ENCODE measurements at places on chromosomes 11 and 22. TPM values are rescaled to one million over a fixed set of nuclear protein-coding genes. Genes with fewer than 3 reads are reported as not detected.

DNA sequence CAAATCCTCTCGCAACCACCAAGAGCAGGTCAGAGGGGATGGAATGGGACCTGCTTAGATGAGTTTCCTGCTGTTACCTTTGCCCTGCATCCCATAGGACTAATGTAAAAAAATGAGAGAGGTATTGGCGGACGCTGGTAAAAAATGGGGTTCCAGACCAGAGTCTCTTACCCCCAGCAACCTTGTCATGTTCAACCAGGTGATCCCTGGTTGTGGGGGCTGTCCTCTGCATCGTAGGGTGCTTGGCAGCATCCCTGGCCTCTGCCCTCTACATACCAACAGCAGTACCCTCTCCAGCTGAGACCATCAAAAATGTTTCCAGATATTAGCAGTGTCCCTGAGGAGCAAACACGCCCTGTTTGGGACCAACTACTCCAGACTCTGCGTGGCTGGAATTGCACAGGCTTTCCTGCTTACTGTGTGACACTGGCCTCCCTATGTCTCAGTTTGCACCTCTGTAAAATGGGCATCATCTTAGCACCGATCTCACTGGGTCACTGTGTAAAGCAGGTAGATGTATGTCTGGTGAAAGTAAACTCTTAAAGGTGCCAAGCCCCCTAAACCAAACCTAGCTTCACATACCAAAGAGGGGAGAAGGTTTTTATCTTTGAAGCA lies 1.5 kb downstream of the APOL6 start:
- H3K27ac ChIP-seq: peak overlapping the region; percentile 93
- no peaks in the 10 kb centered on the region for H3K27me3 ChIP-seq
- H3K36me3 ChIP-seq: no peaks in the 10 kb centered on the region
- no peaks in the 10 kb centered on the region for H3K4me1 ChIP-seq
- DNase-seq: no peak
- peak overlapping the region; percentile 68 for H3K4me3 ChIP-seq

- no peaks in the 10 kb centered on the region for H3K36me3 ChIP-seq
- H3K27ac ChIP-seq: no peak overlapping the region
- DNase-seq: no peak
- H3K4me3 ChIP-seq: no peak overlapping the region
Observed at GRCh38 chr11:110367571-110367970, 62.2 kb upstream of the FDX1 start.

DNA sequence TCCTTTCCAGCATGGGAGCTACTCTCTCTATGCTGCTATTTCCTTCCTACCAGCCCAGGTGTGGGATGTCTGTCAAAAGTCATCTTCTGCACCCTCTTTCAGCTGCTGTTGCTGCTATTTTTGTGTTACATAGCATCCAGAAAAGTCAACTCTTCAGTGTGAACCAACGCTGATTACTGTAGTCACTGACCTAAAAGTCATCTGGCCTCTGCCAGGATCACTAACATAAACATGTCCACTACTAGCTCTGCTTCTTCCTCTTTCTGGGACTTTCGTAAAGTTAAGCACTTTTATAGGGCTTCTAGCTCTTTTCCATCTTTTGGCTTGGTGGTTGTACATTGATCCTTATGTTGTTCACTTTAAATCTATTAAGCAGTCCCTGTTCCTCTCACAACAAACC lies 90.2 kb upstream of the CARD18 start:
- no peaks in the 10 kb centered on the region for H3K36me3 ChIP-seq
- no peaks in the 10 kb centered on the region for H3K27me3 ChIP-seq
- H3K4me1 ChIP-seq: no peaks in the 10 kb centered on the region
- no peak for DNase-seq

DNA sequence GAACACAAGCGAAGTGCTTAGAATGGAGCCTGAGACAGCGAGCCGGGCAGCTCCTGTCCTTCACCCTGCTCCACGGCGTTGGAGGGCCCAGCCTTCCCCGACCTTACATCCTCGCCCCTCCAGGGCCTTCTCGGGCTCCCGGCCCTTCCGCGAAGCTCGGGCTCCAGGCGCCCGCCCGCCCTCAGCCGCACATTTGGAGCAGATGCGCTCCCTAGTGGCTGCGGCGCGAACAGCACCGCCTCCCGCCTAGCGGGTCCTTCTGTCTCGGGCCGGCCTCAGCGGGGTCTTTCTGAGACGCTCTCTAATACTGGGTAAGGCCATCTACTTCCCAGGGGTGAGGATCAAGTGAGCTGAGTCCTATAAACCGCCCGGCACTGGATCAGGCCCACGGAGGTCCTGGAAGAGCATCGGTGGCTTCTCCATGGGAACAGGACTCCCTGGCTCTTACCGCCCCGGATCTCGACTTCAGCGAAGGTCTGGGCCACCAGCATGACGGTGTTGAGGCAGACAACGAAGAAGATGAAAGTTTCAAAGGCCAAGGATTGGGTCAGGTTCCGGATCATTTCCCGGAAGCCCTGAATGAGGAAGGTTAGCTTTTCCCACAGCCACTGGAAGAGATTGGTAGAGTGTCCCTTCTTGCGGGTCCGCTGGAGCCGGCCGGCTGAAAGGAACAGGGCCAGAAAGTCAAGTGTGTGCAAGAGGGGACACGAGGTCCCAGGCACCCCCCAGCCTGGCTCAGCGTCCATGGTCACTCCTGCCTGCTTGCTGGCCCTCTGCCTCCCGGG lies 3.7 kb downstream of the CATSPER1 start:
- H3K27me3 ChIP-seq: no peaks in the 10 kb centered on the region
- peaks cover 7% of the 10 kb centered on the region for H3K4me1 ChIP-seq
- H3K36me3 ChIP-seq: no peaks in the 10 kb centered on the region
- peak overlapping the region; percentile 23 for H3K4me3 ChIP-seq
- H3K27ac ChIP-seq: no peak overlapping the region

DNA sequence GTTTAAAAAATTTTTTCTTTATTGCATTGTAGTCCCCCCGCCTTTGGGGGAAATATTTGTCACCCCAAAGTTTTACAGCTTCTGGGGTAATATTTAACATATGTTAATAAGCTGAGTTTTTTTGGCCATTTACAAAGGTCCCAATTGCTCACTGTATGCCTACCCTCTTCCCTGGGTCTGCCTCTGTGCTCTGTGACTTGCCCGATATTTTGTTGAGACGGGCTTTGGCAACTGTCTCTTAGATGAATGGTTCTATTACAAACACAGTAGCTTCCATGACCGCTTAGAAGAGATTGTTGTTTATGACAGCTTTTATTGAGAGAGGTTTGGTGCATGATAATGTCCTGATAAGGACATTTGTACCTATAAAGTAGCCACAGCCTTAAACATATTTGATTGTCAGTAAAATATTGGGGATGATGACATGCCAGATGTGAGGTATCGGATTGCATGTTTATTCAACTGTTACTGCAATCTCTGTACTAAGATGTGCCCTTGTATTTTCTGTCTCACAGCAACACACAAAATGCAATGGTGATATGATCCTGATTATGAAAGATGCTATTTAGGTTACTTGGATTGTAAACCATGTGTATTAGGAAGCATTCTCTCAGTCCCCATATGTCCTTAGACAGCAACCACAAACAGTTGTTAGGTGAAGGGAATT lies 103.1 kb downstream of the TEAD1 start:
- no peaks in the 10 kb centered on the region for H3K36me3 ChIP-seq
- no peaks in the 10 kb centered on the region for H3K27me3 ChIP-seq
- H3K4me1 ChIP-seq: no peaks in the 10 kb centered on the region
- no peak for DNase-seq

DNA sequence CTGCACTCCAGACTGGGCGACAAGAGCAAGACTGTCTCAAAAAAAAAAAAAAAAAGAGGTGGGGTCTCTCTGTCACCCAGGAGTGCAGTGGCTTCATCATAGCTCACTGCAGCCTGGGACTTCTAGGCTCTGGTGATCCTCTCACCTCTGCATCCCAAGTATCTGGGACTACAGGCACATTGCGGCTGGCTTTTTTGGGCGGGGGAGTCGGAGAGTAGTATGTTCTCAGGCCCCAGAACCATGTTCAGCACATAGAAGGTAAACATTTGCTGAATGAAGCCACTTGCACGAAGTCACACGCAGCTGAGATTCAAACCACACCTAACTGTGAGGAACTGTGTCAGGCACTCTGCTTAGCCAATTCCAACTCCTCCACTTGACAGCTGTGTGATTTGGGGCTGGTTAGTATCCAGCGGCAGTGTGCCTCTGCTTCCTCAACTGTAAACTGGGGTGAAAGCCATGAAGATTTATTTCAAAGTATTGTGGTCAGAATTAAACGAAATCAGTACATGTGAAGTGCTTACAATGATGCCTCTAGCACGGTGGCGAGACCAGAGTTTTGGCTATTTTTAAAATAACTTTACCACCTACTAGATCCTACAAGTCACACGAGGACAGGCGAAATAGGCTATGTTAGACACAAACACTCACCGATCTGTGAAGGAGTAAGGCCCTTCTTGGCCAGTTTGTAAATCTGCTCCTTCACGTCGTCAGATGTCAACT lies 789 bp downstream of the RPS13 start:
- peaks cover 5% of the 10 kb centered on the region for H3K4me1 ChIP-seq
- H3K36me3 ChIP-seq: no peaks in the 10 kb centered on the region
- no peak for DNase-seq
- peak overlapping the region; percentile 75 for H3K4me3 ChIP-seq
- peak overlapping the region; percentile 93 for H3K27ac ChIP-seq

- DNase-seq: no peak
- no peaks in the 10 kb centered on the region for H3K4me1 ChIP-seq
- no peak overlapping the region for H3K27ac ChIP-seq
- H3K27me3 ChIP-seq: no peaks in the 10 kb centered on the region
- no peak overlapping the region for H3K4me3 ChIP-seq
Observed at GRCh38 chr11:61011950-61012736, 40.7 kb downstream of the CD6 start.

- H3K4me1 ChIP-seq: peaks cover 6% of the 10 kb centered on the region
- no peaks in the 10 kb centered on the region for H3K27me3 ChIP-seq
- peak overlapping the region; percentile 6 for H3K4me3 ChIP-seq
- peak overlapping the region; percentile 71 for H3K27ac ChIP-seq
Observed at GRCh38 chr22:17257121-17258001, 38.1 kb upstream of the ADA2 start.

DNA sequence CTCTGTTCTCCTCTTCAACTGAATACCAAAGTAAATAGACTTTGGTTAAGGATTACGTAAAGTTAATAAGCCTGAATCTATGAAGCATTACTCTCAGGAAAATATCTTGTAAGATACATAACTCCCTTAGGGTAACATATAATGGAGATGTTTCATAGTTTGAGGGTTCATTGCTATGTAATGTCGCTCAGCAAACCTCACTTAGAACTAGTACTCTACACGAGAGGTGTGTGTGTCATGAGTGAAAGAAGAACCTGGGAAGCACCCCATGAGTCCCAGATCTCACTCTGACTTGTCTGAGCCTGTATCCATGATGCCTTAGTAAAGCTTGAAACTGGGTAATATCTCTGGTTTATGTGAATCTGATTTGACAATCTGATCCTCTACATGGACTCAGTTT lies 429.5 kb upstream of the ANO3 start:
- H3K4me3 ChIP-seq: no peak overlapping the region
- H3K4me1 ChIP-seq: no peaks in the 10 kb centered on the region
- no peak overlapping the region for H3K27ac ChIP-seq

DNA sequence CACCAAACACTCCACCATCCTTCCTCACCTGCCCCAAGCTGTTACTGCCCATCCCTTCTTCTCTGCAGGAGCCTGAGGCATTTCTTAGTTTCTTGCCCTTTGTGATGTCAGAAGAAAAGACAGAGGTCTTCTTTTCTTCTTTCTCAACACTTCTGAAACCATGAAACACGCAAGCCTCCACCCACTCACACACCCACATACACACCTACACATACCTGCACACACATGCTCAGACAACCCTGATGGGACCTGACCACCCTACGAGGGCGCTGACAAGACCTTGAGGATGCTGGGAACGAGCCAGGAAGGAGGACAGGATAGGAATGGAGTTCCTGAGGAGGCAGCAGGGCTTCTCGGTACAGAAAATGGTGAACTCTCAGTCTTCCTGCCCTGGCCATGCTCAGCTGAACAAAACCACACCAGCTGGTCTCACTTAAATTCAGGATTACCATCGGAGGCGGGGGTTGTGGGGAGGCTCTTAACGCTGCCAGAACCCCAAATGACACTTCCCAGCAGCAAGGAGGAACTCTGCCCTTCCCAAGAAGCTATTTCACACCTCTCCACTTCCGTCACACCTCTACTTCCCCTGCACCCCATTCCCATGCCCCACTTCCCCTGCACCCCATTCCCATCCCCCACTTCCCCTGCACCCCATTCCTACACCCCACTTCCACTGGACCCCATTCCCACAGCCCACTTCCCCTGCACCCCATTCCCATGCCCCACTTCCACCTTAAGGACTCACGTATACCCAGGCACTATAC lies 41.0 kb downstream of the CSF2RB start:
- H3K36me3 ChIP-seq: no peaks in the 10 kb centered on the region
- H3K27ac ChIP-seq: no peak overlapping the region
- H3K4me3 ChIP-seq: no peak overlapping the region
- no peak for DNase-seq
- no peaks in the 10 kb centered on the region for H3K4me1 ChIP-seq
- H3K27me3 ChIP-seq: no peaks in the 10 kb centered on the region

DNA sequence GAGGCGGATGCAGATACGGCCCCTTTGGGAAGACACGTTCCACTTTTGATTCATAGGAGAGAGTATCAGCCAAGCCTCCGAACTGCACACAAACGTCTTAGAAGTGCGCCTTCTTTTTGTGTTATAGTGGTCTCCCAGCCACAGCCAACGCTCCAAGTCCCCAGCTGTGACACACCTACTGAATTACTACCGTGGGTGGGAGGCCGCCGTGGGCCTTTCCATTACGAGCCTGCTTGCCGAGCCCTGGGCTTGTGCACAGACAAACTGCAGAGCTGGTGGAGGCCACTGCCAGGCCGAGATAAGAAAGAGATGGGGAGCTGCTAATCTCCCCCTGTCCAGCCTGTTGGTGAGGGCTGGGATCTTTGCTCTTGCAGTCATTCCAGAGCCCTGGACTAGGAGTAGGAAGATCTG lies 761 bp downstream of the HMBS start:
- no peak for DNase-seq
- H3K27ac ChIP-seq: peak overlapping the region; percentile 92
- peaks cover 17% of the 10 kb centered on the region for H3K4me1 ChIP-seq
- peak overlapping the region; percentile 79 for H3K4me3 ChIP-seq
- H3K36me3 ChIP-seq: no peaks in the 10 kb centered on the region
- H3K27me3 ChIP-seq: no peaks in the 10 kb centered on the region

GRCh38 chr22:36337365-36338130 lies 50.2 kb downstream of the MYH9 start:
- no peak overlapping the region for H3K4me3 ChIP-seq
- peaks cover 33% of the 10 kb centered on the region for H3K4me1 ChIP-seq
- H3K36me3 ChIP-seq: no peaks in the 10 kb centered on the region
- no peak for DNase-seq
- H3K27me3 ChIP-seq: no peaks in the 10 kb centered on the region

- DNase-seq: no peak
- H3K27me3 ChIP-seq: no peaks in the 10 kb centered on the region
- peaks cover 17% of the 10 kb centered on the region for H3K4me1 ChIP-seq
- H3K27ac ChIP-seq: no peak overlapping the region
- no peaks in the 10 kb centered on the region for H3K36me3 ChIP-seq
- H3K4me3 ChIP-seq: no peak overlapping the region
Observed at GRCh38 chr11:125952559-125952958, 6.7 kb downstream of the VSIG10L2 start.

- no peak overlapping the region for H3K4me3 ChIP-seq
- H3K36me3 ChIP-seq: no peaks in the 10 kb centered on the region
- no peaks in the 10 kb centered on the region for H3K4me1 ChIP-seq
Observed at GRCh38 chr22:40641269-40641668, 4.8 kb upstream of the MRTFA start.

ANO1 gene
- total RNA-seq: 3.5 TPM

GRAP2 gene
- total RNA-seq: 6.1 TPM

NPTXR gene
- total RNA-seq: 1.7 TPM

NRGN gene
- total RNA-seq: not detected

GDPD4 gene
- not detected for total RNA-seq

LRRC4C gene
- total RNA-seq: not detected

Measured in Peyer's patch (tissue), 4 donors.